Stomach (tissue), 19 donors: ENCODE measurements at places on chromosomes 4 and X. TPM values are rescaled to one million over a fixed set of nuclear protein-coding genes. Genes with fewer than 3 reads are reported as not detected.

F8A1 gene
- total RNA-seq: 3.1 TPM

CNOT6L gene
- total RNA-seq: 8.2 TPM

DCLK2 gene
- total RNA-seq: 4.7 TPM

PLAC8 gene
- 265 TPM for total RNA-seq

SERPINA7 gene
- total RNA-seq: not detected

GLRA2 gene
- total RNA-seq: not detected

CENPVL2 gene
- total RNA-seq: not detected

SPP1 gene
- 9.0 TPM for total RNA-seq

S100P gene
- 64.2 TPM for total RNA-seq

AMTN gene
- total RNA-seq: not detected

TMSB15B gene
- not detected for total RNA-seq

HUWE1 gene
- total RNA-seq: 102 TPM

MAP7D2 gene
- 0.89 TPM for total RNA-seq

ZCCHC12 gene
- total RNA-seq: not detected

GRCh38 chr4:53061091-53061850 lies 199.2 kb downstream of the RASL11B start:
- no peak for DNase-seq

DNA sequence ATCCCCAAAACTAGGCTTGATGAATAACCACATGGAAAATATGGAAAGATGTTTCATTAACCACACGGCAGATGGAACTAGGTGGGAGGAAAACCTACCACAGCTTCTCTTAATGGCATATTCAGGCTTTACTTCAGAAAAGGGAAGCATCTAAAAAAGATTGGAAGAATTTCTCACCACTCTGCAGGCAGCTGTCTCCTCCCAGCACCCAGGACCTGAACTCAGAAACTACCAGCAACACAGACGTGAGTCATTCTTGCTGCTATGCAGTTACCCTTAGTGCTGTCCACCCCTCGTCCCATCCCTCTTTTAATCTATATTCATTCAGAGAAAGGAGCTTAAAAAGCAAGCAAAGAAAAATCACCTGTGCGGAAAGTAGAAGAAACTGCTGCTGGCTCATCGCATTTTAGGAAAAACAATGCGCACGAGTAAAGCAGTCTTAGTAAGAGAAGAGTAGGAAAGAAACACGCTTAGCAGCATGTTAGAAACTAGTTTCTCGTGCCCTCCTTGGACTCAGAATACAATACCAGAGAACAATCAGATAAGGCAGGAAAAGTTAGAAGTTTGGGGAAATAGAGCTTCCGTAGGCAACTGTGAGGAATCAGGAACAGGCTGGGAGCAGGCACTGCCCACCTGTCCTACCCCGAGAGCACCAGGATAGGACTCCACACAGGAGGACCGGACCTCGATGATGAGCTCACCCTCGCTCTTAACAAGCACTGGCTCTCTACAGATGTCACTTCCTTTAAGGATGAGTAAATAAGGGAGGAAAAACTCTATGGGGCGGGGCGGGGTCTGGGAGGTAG lies 48.1 kb upstream of the ENPP6 start:
- no peak for DNase-seq

GRCh38 chr4:83252782-83253405 lies 31.7 kb downstream of the COQ2 start:
- peak; percentile 79 for DNase-seq

DNA sequence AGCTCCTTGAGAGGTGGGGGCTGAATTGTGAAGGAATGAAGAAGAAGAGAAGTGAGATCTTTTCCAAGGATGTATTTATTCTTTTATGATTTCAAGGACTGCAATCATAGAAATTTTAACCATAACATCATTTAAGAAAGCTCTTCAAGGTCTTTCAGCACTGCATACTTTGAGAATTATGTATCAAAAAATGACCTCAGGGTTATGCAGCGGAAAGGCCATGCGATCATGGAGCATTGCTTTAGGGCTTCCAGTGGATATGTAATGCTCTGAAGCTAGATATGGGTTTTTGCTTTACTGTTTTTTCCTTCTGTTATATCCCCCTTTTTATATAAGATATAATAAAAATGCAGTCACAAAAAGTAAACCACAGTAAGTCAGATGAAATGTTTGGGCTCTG lies 38.7 kb downstream of the SGMS2 start:
- no peak for DNase-seq

GRCh38 chr4:5340991-5341451 lies 289.7 kb downstream of the STK32B start:
- peak; percentile 7 for DNase-seq

DNA sequence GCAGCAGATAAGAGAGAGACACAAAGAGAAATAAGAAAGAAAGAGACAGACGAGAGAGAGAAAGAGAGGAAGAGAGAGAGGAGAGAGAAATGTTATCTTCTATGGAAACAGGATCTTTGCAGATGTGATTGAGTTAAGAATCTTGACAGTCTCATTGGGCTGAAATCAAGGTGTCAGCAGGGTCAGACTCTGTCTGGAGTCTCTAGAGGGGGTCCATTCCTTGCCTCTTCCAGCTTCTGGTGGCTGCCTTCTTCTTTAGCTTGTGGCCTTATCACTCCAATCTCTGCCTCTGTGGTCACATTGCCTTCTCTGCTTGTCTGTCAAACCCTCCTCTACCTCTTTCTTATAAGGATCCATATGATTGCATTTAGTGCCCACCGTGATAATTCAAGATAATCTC lies 21.8 kb upstream of the GRPR start:
- DNase-seq: no peak

DNA sequence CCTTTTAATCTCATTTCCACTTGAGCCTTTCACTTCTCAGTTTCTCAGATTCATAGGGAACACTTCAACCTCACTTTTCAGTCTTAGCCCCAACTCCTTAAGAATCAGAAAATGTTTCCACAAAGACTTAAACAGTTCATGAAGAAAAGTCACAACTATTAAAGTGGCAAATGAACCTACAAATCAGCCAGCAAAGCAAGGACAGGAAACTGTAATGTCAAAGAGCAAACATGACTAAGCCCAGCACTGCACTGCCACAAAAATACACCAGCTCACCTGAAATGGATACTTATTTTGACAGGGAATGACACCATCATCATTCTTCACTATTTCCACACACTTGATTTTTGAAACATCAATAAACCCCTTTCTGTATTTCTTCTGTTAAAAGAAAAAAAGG lies 41.8 kb upstream of the TXK start:
- DNase-seq: no peak

DNA sequence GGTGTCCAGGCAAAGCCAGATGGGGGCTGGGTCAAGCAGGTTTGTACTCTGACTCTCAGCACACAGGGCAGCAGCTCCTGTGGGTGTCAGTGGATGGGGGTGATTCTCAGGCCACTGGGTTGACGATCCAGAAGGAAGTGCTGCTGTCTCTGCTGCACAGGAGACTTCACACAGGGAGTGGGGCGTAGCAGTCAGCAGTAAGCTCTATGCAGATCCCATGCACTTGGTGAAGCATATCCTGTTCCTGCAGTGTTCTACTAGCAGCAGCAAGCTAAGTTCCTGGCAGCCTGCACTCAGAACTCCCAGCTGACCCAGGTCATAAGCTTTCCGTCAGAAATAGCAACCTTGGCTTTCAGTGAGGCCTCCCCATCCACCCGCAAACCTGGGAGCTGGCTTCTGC lies 117.6 kb upstream of the NDST3 start:
- no peak for DNase-seq

- DNase-seq: no peak
Measured at GRCh38 chr4:148152868-148153625, 289.2 kb downstream of the NR3C2 start.

- DNase-seq: no peak
Measured at GRCh38 chrX:1221296-1221845, 8.9 kb upstream of the CRLF2 start.

DNA sequence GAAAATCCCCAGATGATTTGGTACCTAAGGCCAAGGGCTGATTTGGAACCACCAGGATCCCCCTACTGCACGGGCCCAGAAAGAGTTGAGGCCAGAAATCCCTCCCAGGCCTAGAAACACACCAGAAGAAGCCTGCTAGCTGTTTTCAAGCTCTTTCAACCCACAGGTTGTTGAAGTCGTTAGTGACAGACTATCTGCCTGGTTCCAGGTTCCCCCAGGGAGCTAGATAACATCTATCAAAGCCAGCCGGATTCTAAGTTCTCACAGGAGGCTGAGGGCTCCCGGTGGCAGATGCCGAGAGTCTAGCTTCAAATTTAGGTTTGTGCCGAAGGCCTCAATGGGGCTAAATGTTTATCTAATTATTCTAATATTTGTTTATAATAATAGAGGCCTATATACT lies 132.0 kb upstream of the ATP6AP2 start:
- DNase-seq: no peak

DNA sequence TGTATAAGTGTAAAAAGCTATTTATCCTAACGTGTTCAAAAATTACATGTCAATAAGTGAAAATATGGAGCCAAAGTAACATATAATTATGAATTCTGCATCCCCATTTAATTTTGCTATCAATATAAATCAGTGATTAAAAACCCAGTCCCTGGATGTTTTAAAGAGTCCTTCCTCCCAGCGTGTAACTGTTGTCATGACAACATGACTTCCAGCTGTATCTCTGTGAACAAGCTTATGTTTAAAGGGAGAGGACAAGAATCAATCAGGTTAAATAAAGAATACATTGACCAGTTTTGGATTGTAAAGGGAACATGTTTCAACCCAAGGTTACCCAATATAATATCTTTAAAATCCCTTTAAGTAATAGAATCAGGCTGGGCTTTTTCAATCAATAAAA lies 219.7 kb downstream of the NSUN7 start:
- DNase-seq: no peak

GRCh38 chr4:183499801-183500200 lies 5.1 kb upstream of the ING2 start:
- no peak for DNase-seq

DNA sequence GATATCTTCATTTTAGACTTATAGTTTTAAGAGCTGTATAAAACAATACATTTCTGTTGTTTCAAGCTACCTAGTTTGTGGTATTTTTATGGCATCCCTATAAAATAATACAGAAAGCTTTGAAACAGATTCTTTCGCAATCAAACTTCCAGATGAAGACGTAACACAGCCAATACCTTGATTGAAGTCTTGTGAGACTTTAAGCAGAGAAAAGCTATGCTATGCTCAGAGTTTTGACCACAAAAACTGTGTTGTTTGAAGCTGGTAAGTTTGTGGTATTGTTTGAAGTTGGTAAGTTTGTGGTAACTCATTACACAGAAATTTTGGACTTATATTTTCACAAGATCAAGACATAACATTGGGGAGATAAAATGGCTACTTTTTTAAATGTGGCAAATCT lies 201.8 kb upstream of the UGT8 start:
- DNase-seq: no peak

GRCh38 chrX:43976205-43976604 lies 3.0 kb upstream of the NDP start:
- no peak for DNase-seq

DNA sequence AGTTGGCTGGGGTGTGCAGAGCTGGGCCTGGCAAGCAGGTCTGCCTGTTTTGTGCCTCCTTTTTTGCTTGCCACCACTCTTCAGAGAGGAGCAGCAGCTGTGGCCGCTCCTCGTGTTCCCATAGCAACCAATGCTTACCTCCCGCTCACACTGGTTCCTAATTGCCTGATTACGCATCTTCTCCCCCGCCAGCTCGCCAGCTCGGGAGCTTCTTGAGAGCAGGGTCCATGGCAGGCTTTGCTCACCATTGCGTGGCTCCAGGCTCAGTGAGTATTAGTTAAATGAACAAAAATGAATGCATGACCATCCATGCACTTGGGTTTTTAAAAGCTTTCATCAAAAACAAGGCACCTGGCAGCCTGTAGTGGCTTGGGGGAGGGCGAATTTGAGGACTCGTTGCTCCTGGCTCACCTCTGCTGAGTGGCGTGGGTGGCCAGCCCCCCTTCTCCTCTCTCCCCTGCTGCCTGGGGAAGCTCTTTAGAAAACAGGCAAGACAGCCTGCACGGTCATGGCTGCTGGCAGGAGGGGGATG lies 14.2 kb upstream of the PJA1 start:
- DNase-seq: no peak

DNA sequence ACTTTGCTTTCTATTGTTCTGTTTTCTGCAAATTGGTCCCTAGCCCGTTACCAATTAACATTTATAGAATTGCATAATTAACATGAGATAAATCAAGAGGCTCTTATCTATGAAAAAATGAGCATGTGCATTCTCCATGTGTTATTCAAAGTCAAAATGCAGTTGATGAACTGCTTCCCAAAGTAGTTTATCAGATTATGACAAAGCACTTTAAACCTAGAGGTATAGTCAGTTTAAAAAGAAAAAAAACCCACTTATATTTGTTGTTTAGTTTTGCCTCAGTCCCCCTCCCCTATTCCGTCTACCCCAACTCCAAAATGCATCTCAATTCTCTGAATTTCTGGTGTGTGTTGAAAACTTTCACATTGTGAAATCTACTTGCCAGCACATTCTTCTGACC lies 119.5 kb downstream of the ATXN3L start:
- DNase-seq: no peak

DNA sequence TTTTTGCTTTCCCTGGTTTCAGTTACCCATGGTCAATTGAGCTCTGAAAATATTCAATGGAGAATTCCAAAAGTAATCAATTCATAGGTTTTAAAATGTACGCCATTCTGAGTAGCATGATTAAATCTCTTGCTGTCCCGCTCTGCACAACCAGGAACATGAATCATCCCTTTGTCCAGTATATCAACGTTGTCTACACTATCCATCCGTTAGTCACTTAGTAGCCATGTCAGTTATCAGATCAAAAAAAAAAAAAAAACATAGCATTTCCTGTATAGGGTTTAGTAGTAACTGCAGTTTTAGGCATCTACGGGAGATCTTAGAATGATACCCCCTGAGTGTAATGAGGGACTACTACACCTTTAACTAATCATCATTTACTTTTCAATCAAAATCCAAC lies 15.1 kb downstream of the LAMP2 start:
- no peak for DNase-seq

- no peak for DNase-seq
Measured at GRCh38 chrX:7503251-7503650, 339.7 kb upstream of the VCX start.

- DNase-seq: peak; percentile 70
Measured at GRCh38 chr4:37604461-37604860, 81.7 kb downstream of the RELL1 start.

- no peak for DNase-seq
Measured at GRCh38 chr4:54333657-54334056, 104.6 kb downstream of the PDGFRA start.

GRCh38 chr4:157803421-157803820 lies 369.4 kb downstream of the GASK1B start:
- DNase-seq: no peak

GRCh38 chr4:139126898-139127297 lies 50.1 kb downstream of the ELF2 start:
- no peak for DNase-seq

- DNase-seq: peak; percentile 16
Measured at GRCh38 chr4:41455206-41455605, 82.8 kb upstream of the LIMCH1 start.

GRCh38 chr4:8540072-8540471 lies 40.1 kb upstream of the GPR78 start:
- no peak for DNase-seq
